ENCODE measurements at places on chromosomes 16 and 17. TPM values are rescaled to one million over a fixed set of nuclear protein-coding genes. Genes with fewer than 3 reads are reported as not detected.

Gene ANTKMT
- total RNA-seq: 21.0 TPM

Gene DOC2B
- total RNA-seq: 43.2 TPM

Gene CPNE7
- 13.5 TPM for total RNA-seq

Gene HNF1B
- total RNA-seq: not detected

Gene SYNRG
- 66.4 TPM for total RNA-seq

Gene SPNS3
- total RNA-seq: not detected

Gene SPNS2
- total RNA-seq: 16.3 TPM

Gene DDX28
- total RNA-seq: 8.8 TPM

Gene SLC47A1
- 1.6 TPM for total RNA-seq

Gene AHSP
- total RNA-seq: 45.7 TPM

Gene TM4SF5
- not detected for total RNA-seq

Gene CA5A
- total RNA-seq: not detected

Gene BIRC5
- total RNA-seq: 6.6 TPM

Gene PIRT
- total RNA-seq: 0.63 TPM

Gene SLC13A5
- total RNA-seq: 0.63 TPM

Gene NPIPA7
- total RNA-seq: 2.5 TPM

Gene FOXL1
- total RNA-seq: 0.63 TPM

Gene SRSF2
- total RNA-seq: 130 TPM

Gene TNS4
- total RNA-seq: not detected

Gene FBXL19
- 45.4 TPM for total RNA-seq

Gene ZG16B
- total RNA-seq: not detected

Gene NPIPA5
- total RNA-seq: 8.1 TPM

Gene ABCC11
- total RNA-seq: 0.31 TPM

Gene MARCHF10
- total RNA-seq: 0.31 TPM

Gene NUP93
- total RNA-seq: 216 TPM

Gene ANKS4B
- not detected for total RNA-seq

Gene EVI2A
- total RNA-seq: 1.9 TPM

Gene ZNF688
- total RNA-seq: 11.3 TPM
